ENCODE measurements at places on chromosomes 7 and 10.

DNA sequence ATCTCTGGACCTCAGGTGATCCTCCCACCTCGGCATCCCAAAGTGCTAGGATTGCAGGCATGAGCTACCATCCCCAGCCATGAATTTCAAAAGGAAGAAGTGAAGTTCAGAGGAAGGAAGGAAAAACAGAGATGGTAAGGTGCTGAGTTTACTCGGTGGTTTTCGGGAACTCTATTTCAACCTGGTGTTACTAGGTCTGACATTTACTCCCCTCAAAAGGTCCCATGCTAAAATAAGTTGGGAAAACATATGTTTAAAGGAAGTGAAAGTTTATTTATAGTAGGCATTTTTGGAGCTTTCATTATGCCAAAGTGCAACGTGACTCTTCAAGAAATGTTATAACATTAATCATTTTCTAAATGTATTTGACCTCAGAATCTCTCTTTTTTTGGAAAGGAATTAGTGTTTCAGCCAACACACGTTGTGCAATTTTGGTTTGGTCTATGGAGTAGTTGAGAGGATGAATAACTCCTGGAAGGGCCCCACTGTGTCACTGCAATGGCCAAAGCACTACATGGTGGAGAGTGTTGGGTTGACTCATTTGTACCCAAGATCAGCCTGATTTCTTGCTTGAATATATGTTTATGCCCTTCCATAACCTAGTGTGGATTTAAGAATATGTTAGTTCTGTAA is 114.7 kb upstream of the FAM171A1 start:
- no peak for DNase-seq

- DNase-seq, result no peak
These were observed 120.9 kb downstream of the C10orf105 start for GRCh38 chr10:71598621-71599055.

DNA sequence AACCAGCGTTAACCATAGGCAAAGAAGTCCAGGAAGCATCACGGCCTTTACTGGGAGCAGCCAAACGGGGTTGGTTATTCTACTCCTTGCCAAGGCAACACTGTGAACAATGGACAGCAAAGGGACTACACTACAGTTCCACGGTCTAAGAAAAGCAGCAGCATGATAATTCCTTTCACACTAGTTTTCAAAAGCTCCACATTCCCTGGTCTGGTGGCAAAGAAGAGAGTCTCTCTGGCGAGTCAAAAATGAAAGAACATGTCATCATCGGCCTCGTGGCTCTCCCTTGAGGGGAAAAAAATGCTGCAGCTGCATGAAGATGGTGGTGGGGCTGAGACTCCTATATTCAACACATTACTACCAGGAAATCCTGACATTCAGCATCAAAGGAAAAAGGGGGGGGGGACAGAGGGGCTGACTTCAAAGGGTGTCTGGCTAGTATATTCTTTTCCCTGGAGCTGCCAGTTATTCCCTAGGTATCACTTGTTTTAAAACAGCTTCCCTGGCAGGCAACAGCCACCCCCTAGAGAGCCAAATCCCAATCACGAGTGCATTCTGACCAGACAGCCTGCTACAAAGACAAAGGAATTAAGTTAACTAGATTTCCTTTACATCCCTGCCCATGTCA is 49.1 kb downstream of the SLC37A3 start:
- DNase-seq, result no peak

DNA sequence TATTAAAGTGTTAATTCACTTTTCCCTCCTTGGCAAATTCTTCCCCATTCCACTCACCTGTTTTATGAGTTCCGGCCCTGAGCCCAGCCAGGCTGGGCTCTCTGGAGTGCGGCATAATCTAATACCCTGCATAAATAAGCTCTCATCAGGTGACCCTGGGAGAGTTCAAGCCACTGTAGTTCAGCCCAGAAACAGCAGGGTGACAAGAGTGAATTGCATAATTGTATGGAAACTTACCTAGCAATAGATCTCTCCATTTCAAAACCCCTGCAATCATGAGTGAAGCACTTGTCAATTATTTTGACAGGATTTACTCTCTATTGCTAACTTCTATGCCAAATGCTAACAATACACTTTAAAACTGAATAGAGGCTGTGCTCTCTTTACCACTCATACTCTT is 94.7 kb downstream of the OSBPL3 start:
- no peak for DNase-seq

- no peak for DNase-seq
These were observed 4.8 kb upstream of the OR6V1 start for GRCh38 chr7:143047326-143047725.

GRCh38 chr7:101701153-101701794 is 72.2 kb upstream of the MYL10 start:
- no peak for DNase-seq

- no peak for DNase-seq
These were observed 31.9 kb downstream of the MICU1 start for GRCh38 chr10:72593963-72594362.

DNA sequence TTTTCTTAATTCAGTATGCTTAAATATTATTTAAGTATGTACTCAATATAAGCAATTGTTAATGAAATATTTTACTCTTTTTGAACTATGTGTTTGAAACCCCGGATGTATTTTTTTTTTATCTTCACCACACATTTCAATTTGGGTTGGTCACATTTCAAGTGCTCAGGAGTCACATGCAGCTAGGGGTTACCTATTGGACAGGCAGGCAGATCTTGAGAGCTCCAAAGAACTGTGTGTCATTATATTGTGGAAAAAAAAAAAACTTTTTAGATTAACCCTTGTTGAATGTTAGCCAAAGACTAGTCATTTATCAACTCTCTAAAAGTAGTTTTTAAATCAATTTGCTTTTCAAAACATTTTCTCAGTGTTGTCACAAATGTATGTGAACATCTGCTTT is 37.2 kb downstream of the IKZF1 start:
- no peak for DNase-seq

GRCh38 chr7:137695942-137696341 is 150.8 kb downstream of the DGKI start:
- DNase-seq, result no peak

DNA sequence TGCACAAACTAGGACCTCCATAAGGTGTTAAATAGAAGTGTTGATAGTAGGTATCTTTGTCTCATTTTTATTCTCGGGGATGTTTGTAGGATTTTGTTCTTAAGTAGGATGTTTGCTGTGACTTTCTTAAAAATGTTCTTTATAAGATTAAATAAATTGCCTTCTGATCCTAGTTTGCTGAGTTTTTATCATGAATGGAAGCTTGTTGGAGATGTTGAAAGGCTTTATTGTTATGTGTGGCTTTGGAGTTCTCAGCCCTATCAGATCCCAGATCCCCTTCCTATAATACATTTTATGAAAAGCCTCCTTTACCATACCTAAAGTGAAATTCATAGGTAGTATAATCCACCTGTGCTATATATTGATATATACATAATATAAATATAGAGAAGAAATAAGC is 40.1 kb downstream of the NHLRC2 start:
- DNase-seq, result no peak

GRCh38 chr7:73715648-73716317 is 3.7 kb downstream of the STX1A start:
- DNase-seq, result no peak

GRCh38 chr7:85177316-85177715 is 9.5 kb downstream of the SEMA3D start:
- DNase-seq, result no peak

DNA sequence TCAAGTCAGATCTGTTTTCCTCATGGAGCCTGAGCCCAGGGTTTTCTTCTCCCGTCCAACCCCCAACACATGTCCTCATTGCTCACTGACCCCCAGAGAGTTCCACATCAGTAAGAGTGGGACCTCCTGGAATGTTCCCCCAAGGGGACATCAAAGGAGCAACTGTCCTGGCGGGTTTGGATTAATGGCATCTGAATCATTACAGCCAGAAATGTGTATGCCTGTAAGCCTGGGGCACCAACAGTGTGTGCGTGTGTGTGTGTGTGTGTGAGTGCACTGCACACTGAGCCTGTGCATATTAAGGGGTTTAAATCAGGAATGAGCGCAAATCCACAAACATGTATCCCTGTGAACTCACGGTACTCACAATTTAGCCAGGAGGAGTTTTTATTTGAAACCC is 222.3 kb downstream of the PLXNA4 start:
- no peak for DNase-seq

DNA sequence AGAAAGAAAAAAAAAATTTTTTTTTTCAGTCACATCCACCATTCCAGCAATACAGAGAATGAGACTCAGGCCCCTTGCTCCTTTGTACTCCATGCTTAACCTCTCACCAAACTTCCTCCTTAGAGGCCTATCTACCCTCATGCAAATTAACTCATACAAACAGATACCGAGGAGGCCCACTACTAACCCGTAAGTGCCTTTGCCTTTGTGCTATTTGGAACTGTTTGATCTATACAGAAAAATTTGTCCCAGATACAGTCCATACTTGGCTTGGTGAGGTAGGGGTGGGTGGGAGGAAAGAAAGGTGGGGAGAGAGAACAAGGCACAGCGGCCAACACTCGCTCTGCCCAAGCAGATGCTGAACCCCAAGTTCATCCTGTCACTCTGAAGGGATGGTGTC is 87.8 kb upstream of the DUSP5 start:
- no peak for DNase-seq

DNA sequence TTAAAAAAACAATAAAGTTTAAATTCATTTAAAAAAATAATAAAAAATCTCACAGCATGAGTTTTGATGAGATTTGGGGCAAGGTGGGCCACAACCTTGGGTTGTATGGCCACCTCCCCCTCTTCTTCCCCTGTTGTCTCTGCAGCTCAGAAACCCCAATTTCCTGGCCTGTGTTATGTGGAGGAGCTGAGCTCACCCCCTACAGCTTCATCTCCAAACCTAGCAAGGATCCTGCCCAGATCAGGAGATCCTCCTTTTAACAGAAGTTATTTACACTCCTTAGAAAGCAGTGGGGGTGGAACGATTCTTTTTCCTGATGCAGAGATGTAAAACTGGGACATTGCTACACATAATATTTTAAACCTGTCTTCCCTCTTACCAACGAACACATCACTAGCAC is 6.9 kb upstream of the SH2D4B start:
- DNase-seq, result no peak

GRCh38 chr10:70557876-70558275 is 44.7 kb downstream of the PRF1 start:
- DNase-seq, result no peak

GRCh38 chr7:30450983-30451497 is 27.5 kb downstream of the NOD1 start:
- no peak for DNase-seq

DNA sequence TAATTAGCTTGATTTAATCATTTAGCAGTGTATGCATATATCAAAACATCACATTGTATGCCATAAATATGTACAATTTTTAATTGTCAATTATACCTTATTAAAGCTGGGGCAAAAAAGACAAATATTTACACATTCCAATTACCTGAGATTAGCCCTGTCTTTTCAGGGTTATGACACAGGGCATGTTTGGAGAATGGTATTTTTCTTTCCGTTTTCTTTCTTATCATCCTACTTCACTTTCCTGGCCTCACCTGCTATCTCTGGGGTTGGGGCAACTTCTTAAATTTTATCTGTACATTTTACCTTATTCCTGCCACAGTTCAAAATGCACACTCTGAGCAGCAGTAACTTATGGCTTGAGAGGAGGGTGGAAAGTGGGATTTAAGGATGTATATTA is 285.9 kb downstream of the DOCK4 start:
- no peak for DNase-seq

DNA sequence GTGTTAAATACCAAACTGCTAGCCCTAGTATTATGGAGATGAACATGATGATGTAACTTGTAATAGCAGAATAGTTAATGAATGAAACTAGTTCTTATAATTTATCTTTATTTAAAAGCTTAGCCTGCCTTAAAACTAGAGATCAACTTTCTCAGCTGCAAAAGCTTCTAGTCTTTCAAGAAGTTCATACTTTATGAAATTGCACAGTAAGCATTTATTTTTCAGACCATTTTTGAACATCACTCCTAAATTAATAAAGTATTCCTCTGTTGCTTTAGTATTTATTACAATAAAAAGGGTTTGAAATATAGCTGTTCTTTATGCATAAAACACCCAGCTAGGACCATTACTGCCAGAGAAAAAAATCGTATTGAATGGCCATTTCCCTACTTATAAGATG is 33.2 kb downstream of the SIRT1 start:
- no peak for DNase-seq

DNA sequence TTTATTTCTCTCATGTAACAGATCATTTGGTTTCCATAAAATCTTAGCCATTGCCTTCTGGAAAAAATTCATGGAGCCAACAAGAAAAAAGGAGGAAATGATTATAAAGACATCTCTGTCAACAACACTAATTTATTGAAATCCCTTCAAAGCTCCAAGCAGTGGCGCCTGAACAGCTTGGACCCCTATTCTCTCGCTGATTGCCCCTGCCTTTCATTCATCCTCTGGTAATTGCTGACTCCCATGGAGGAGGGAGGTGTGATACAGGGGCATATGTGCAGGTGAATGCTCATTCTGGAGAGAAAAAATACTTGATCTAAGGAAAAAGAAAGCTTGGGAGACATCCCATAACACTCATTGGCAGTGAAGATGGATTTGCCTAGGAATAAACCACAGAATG is 345.5 kb downstream of the FGFR2 start:
- DNase-seq, result no peak

GRCh38 chr10:8066124-8066523 is 11.6 kb downstream of the GATA3 start:
- DNase-seq, result no peak

- DNase-seq, result no peak
These were observed 59.8 kb downstream of the COL13A1 start for GRCh38 chr10:69861251-69862240.

DNA sequence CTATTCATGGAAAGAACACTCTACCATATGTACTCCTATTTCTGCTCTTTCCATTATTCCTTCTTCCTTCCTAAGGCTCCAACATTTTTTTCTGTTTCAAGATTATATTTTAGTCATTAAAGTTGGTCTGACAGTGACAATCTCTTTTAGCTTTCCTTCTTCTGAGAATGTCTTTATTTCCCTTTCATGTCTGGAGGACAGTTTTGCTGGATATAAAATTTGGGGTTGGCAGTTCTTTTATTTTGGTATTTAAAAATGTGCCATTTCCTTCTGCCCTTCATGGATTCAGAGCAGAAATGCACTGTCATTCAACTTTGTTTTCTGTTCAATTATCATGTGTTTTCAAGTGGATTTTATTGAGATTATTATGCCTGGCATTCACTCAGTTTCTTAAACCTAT is 53.1 kb downstream of the VSTM4 start:
- DNase-seq, result no peak

DNA sequence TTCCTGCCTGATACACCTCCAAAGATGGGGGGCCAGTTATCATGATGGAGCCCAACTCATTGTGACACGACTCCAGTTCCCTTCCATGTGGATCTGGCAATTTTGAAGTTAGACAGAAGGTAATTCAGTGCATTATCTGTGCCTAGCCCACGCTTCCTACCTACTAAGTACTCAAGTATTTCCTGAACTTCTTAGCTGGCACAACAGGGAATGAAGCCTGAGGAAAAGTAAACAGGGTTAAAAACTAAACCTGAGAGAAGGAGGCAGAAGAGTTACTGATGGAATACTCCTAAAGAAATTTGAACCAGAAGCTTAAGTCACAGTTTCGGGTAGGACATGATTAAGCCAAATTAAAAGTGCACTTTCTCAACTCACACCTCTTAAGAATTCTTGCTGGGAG is 1.1 kb upstream of the SEC31B start:
- no peak for DNase-seq

GRCh38 chr10:96712662-96713271 is 7.5 kb downstream of the PIK3AP1 start:
- DNase-seq, result no peak

GRCh38 chr7:67696878-67697277 is 700.2 kb downstream of the TYW1 start:
- no peak for DNase-seq

GRCh38 chr10:48469516-48470020 is 135.3 kb downstream of the ARHGAP22 start:
- no peak for DNase-seq

Measured in GM12878 (cell line).